Left lung (tissue), 14 donors: ENCODE measurements at places on chromosomes 1 and 21. TPM values are rescaled to one million over a fixed set of nuclear protein-coding genes. Genes with fewer than 3 reads are reported as not detected.

DNA sequence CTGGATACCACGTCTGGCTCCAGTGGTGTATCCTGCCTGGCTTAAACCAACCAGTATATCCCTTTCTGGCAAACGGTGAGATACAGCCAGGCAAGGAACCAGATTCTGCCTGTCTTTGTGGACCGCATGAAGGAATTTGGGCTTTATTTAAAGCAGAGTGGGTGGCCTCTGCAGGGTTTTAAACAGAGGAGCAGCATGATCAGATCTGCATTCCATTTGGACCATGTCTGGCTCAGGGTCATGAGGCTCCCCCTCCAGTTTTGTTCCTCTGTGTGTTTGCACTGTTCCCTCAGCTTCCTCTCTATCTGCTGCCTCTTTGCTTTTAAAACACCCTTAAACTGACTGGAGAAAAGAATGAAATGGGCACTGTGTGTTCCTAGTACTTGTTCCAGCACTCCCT lies 195.0 kb downstream of the GIPC2 start:
- no peak overlapping the region for H3K4me3 ChIP-seq
- no peak for DNase-seq
- H3K27me3 ChIP-seq: no peaks in the 10 kb centered on the region
- H3K36me3 ChIP-seq: no peaks in the 10 kb centered on the region
- H3K27ac ChIP-seq: no peak overlapping the region

DNA sequence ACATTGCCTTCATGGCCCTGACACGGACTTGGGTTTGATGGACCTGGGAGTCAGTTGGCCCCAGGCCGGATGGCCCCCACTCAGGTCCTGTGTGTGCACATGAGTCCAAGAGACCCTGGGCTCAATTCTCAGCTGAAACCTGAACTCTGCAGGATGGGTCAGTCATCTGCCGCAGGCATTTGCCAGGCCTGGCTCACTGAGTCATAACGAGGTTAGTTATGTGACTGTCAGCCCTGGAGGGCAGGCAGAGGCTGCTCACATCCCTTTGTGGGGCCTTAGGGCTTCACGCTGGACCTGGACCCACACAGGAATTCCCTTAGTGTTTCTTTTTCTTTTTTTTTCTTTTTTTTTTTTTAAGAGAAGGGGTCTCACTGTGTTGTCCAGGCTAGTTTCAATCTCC lies 46.5 kb downstream of the PSMG1 start:
- no peaks in the 10 kb centered on the region for H3K36me3 ChIP-seq
- H3K4me3 ChIP-seq: no peak overlapping the region
- H3K27me3 ChIP-seq: no peaks in the 10 kb centered on the region
- H3K4me1 ChIP-seq: no peaks in the 10 kb centered on the region

DNA sequence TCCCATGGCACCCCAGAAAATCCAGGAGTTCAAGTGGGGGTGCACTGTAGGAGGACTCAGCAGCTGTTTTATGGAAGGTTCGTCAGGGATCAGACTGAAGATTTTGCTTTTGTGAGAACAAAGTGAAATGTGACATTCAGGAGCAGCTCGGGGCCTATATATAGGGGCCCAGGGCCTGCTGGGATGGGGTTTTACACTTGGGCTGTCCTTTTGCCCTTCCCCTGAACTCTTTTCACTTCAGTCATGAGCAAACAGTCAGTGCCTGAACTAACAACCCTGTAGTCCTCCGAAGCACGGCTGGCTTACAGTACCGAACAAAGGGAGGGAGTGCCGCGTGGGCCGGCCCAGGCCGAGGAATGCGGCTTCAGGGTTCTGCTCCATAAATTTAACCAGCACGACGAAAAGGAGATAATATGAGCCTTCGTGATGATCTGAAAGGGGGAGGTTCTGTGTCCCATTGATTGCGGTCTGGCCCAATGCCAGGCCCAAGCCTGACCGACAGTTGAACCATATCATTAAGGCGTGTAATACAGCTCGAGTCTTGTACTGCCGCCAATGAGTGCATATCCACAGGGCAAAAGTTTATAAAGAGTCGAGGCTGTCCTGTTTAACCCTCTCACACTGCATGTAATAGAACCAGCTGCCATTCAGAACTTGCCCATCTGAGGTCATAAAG lies 139.9 kb downstream of the DHRS3 start:
- no peaks in the 10 kb centered on the region for H3K27me3 ChIP-seq
- DNase-seq: peak; percentile 96
- H3K4me1 ChIP-seq: peaks cover 64% of the 10 kb centered on the region
- peak overlapping the region; percentile 80 for H3K27ac ChIP-seq
- H3K36me3 ChIP-seq: no peaks in the 10 kb centered on the region
- H3K4me3 ChIP-seq: no peak overlapping the region

- H3K27me3 ChIP-seq: no peaks in the 10 kb centered on the region
- H3K4me1 ChIP-seq: no peaks in the 10 kb centered on the region
- no peak overlapping the region for H3K27ac ChIP-seq
- H3K36me3 ChIP-seq: no peaks in the 10 kb centered on the region
- DNase-seq: no peak
- no peak overlapping the region for H3K4me3 ChIP-seq
Observed at GRCh38 chr1:196063952-196064351, 544.3 kb downstream of the KCNT2 start.

- H3K36me3 ChIP-seq: no peaks in the 10 kb centered on the region
- H3K27ac ChIP-seq: no peak overlapping the region
- H3K4me3 ChIP-seq: no peak overlapping the region
- H3K4me1 ChIP-seq: no peaks in the 10 kb centered on the region
- no peaks in the 10 kb centered on the region for H3K27me3 ChIP-seq
Observed at GRCh38 chr1:57831624-57832023, 407.8 kb upstream of the DAB1 start.

DNA sequence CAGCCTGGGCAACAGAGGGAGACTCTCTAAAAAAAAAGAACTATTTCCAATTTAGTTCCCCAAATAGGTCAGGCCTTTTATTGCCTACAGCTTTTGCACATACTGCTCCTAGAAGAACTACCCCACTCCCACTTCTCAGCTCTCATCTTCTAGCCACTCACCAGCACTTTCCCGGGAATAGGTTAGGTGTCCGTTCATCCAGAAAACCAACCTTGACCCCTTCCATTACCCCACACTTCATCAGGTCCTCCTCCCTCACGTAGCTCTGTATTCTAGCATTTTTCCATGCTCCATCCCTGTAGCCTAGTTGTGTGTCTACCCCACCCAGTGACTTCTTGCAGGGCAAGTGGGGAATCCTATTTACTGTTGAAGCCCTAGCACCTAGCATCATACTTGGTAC lies 42.6 kb downstream of the C8B start:
- DNase-seq: no peak
- no peaks in the 10 kb centered on the region for H3K27me3 ChIP-seq
- H3K4me1 ChIP-seq: no peaks in the 10 kb centered on the region
- H3K27ac ChIP-seq: no peak overlapping the region
- no peak overlapping the region for H3K4me3 ChIP-seq

TBX19 gene
- total RNA-seq: 2.6 TPM
